ENCODE measurements at places on chromosomes 7 and 10.
A peak's percentile ranks its signal among the peaks of the same experiment; 100 is the strongest.

- DNase-seq: no peak
Measured at GRCh38 chr7:154867068-154867467, 135.9 kb downstream of the PAXIP1 start.

GRCh38 chr10:116723428-116724281 is 18.7 kb downstream of the HSPA12A start:
- DNase-seq: no peak

- no peak for DNase-seq
Measured at GRCh38 chr10:103930881-103931280, 12.9 kb upstream of the STN1 start.

DNA sequence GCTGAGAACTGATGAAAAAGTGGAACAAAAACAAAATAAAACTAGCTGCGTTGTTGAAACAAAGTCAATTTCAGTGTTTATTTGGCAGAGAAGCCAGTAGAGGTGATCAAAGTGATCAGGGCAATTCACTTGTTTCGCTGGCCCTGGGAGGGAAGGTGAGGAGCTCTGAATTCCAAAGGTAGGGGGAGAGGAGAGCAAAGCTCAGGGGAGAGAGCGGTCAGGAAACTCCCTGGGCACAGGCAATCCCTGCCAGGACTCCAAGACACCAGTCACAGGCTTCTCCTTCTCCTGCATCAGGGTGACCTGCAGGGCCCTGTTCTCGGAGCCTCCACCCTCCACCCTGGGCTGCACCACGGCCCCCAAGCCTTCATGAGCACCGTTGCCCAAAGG is 6.8 kb upstream of the KIAA1217 start:
- peak; percentile 70 for DNase-seq

GRCh38 chr10:113905756-113906155 is 51.3 kb downstream of the NHLRC2 start:
- no peak for DNase-seq

DNA sequence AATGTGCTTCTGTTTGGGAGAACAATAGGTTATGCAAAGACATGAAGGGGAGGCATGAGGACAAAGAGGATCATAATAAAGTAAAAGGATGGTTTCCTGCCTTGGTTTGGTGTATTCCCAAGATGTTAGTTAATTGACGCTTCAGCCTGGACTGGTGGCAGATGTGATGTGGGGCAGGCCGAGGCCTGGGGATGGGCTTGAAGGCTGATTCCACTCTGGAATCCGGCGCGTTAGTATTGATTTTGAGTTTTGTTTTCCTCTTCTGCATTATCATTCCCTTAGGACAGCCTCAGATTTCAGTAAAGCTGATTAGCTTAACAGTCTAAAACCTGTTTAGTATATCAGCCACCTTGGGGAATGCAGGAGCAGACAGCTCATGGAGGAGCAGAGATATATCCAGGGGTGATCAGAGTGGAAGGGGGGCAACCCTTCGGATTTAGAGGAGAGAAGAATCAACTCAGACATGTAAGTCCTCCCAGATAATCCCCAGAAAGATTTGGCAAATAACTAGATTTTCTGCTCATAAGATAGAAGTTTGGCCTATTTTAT is 159.8 kb upstream of the MTPN start:
- no peak for DNase-seq

DNA sequence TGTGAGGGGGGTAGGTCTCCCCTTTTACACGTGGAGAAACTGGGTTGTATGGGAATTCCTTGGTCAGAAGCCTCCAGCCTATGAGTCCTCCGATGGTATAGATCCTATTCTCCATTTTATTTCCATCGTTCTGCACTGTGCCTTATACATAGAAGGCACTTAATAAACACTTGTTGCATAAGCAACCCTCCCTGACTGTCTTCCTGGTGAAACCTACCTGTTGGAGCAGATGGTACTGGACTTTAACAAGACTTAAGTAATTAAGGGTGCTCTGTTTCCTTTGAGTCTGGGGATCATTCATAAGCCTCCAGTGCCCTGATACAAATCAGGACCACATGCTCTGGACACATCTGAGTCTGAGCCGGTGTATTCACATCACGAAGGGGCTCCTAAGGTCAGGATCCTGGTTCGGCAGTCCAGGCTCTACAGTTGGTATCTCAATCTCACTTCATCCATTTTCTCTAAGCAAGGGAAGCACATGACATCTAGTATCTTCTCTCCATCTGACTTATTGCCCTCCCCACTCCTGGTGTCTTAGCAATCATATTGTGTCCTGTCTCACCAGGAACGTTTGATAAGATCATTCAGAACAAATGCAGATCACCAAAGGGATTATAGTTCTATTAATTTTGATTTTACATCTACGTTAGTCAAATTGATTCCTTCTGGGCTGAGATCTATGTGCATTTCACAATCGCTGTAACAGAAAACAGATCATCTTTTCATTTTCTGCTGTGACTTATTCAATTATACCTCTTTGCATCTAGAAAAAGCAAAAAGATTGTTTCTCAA is 22.8 kb upstream of the EZH2 start:
- no peak for DNase-seq

DNA sequence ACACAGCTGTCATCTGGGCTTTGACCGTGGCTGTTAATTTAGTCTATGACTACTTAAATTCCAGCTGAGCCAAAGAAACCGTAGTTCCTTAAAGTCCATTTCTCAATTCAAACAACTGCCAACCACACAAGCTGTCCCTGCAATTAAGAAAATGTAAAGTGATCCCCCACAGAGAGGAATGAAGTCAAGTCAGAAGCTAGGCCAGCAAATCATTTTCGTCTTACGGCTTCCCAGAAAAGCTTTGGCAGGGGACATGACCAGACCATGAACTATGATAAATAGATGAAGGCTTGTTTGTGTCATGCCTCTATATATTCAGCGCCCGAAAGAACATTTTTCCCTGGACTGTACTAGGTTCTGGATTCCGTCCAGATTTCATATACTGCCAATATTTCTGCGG is 54.6 kb downstream of the HACD1 start:
- peak; percentile 14 for DNase-seq

GRCh38 chr7:17497136-17497535 is 198.7 kb downstream of the AHR start:
- DNase-seq: no peak

DNA sequence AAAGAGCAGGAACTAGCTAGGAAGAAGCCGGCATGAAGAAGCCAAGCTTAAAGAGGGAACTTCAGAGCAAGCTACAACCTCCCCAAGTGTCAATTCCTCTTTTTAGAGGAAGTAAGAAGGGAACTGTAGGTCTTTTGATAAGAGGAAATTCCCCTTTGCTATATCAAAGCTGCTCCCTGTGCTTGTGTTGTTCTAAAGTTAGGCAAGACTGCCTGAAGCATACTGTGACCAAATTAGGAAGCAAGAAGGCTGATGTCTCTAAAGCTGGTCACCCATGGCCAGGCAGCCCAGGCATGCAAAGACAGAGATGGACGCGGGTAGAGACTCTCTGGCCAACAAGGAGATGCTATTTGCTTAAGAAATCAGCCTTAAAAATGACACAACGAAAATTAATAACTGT is 87.9 kb downstream of the RNF216 start:
- DNase-seq: peak; percentile 25
